ENCODE measurements at places on chromosomes 1 and 21.
A peak's percentile ranks its signal among the peaks of the same experiment; 100 is the strongest.

GRCh38 chr1:107786203-107786845 lies 178.7 kb downstream of the VAV3 start:
- H3K4me3 ChIP-seq = no peak overlapping the region
- no peak for DNase-seq
- no peaks in the 10 kb centered on the region for H3K36me3 ChIP-seq
- H3K27me3 ChIP-seq = no peaks in the 10 kb centered on the region
- no peaks in the 10 kb centered on the region for H3K4me1 ChIP-seq
- H3K27ac ChIP-seq = no peak overlapping the region

DNA sequence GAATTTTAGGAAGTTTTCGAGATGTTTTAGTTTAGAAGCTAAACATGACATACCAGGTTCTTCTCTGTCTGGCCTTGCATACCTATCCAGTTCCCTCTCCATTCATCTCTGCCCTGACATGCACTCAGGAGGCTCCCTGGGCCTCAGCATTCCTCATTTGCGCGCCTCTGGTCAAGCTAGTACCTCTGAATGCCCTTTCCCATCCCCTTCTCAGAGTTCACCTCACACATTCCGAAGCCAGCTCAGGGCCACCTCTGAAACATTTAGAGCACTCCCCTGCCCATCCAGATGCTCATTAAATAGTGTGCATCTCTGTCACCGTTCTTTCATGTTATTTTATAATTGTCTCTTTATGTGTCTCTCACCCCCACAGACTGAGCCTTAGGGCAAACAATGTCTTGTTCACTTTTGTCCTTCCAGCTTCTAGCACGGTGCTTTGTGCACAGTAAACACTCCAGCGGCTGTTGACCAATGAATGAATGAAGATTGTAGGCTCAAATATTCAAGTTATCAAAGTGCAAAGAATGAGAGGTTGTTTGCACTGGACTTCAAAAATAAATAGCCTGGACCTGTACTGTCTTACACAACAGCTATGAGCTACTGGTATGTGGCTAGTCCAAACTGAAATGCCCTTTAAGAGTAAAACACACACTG lies 1.2 kb upstream of the DHCR24 start:
- H3K4me1 ChIP-seq = no peaks in the 10 kb centered on the region
- DNase-seq = no peak

DNA sequence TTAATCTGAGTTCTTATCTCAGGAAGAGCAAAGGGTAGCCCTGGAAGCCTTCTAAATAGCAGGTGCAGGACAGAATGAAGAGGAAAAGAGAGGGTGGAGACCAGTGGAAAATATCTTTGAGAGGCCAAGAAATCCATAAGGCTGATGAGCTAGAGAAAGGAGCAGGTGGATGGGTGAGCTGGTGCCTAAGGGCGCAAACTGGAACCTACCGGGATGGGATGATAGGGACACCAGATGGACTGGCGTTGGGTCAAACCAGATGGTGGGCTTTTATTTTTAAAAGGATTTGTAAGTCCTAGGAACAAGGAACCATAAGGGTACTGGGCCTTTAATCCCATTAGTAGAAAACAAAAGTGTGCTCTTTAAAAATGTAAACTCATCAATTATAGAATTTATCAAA lies 59.7 kb downstream of the RGL1 start:
- no peaks in the 10 kb centered on the region for H3K27me3 ChIP-seq
- no peak for DNase-seq
- no peak overlapping the region for H3K4me3 ChIP-seq
- H3K27ac ChIP-seq = no peak overlapping the region
- no peaks in the 10 kb centered on the region for H3K36me3 ChIP-seq
- H3K4me1 ChIP-seq = no peaks in the 10 kb centered on the region

GRCh38 chr21:36322083-36322424 lies 2.1 kb downstream of the MORC3 start:
- H3K27me3 ChIP-seq = no peaks in the 10 kb centered on the region
- H3K36me3 ChIP-seq = no peaks in the 10 kb centered on the region
- no peak for DNase-seq
- H3K4me3 ChIP-seq = peak overlapping the region; percentile 94
- H3K4me1 ChIP-seq = no peaks in the 10 kb centered on the region
- peak overlapping the region; percentile 99 for H3K27ac ChIP-seq

- no peak for DNase-seq
- H3K27me3 ChIP-seq = no peaks in the 10 kb centered on the region
- H3K27ac ChIP-seq = no peak overlapping the region
- H3K4me1 ChIP-seq = no peaks in the 10 kb centered on the region
These were observed 57.3 kb downstream of the MACF1 start for GRCh38 chr1:39261712-39262221.

GRCh38 chr1:206415942-206416341 lies 54.3 kb upstream of the IKBKE start:
- H3K4me1 ChIP-seq = no peaks in the 10 kb centered on the region
- H3K27me3 ChIP-seq = no peaks in the 10 kb centered on the region
- no peak for DNase-seq
